ENCODE measurements at places on chromosomes 1 and 21.

- no peak for DNase-seq
These were observed 8.8 kb upstream of the NLRP3 start for GRCh38 chr1:247407180-247407616.

DNA sequence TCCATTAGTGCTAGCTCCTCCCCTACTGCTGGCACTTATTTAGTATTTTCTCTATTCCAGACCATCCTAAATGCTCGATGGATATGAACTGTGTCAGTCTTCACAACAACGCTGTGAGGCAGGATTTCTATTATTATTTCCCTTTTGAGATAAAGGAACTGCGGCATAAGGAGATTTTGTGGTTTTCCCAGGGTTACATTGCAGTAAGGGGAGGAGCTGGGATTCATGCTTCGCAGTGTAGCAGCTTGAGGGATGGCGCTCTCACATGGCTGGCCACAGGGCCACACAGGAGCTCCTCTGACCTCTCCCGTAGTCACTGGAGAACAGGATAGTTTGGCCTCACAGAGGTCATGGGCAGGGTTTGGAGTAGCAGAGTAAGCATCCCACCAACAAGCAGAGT, 116.9 kb downstream of the BEND5 start:
- no peak for DNase-seq

DNA sequence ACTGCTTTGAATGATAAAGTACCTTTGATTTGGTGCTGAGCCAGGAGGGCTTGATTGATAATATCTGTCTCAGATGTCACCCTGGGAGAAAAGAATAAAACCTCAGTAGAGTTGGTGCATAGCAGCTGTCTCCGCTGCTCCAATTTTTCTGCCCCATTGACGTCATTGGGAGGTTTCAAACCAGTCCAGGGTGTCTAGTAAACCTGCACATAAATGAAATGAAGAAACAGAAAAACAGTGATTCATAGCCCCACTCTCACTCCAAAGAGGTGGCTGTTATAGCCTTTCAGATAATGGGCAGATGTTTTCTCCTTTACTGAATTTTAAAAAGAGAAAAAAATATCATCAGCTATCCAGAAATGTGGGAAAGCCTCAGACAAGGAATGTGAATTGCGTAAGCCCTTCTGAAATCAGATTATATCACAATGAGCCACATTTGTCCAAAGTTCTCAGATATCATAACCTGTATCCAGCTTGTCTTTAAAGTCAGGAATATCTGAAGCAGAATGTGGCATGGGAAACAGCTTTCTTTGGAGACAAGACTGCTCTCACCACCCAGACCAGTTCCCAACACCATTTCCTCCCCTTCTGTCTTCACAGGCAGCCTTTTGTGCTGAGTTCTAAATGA, 351.3 kb upstream of the SGIP1 start:
- no peak for DNase-seq

GRCh38 chr21:25080141-25080540, 527.1 kb downstream of the MRPL39 start:
- DNase-seq = no peak

DNA sequence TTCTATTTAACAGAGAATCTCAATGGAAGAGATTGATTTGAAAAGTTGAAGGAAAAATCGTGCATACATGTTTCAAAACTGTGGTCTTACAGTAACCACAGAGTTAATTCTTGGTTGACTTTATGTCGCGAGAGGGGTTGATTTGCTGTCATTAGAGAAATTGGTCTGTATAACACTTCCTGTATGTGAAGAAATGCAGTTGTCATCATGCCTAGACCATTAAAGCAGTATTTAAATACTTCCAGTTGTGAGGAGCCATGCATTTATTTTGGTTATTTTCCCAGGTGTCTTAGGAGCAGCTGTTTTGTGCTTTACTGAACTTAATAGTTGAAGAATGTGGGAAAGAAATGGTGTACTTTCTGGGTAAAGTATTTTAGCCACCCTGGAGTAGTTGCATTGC, 76.2 kb downstream of the NFIA start:
- DNase-seq = no peak

GRCh38 chr1:12302798-12303447, 73.1 kb downstream of the VPS13D start:
- no peak for DNase-seq

DNA sequence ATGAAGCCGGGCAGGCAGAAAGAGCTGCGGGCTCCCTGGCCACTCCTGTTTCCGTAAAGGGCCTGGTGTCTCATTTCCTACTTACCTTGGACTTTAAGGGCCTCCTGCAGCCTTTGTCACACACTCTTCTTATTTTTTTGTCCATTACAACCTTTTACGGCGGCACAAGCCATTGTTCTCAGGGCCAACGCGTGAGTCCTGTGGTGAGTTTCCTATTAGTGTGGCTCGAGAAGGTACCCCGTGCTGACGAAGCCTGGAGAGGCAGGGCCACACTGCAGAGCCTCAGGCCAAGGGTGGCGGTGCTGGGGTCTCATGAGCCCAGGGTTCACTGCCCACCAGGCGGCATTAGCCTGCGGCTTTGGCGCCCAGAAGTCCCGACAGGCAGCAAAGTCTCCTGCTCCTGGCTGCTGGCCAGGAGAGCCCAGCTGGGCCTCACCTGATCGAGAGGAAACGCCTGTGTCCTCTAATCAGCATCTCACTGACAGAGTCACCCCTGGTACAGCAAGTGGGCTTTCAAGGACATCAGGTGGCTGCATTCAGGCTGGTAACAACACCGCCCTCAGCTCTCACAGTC, 62.0 kb downstream of the SIK1 start:
- no peak for DNase-seq

- no peak for DNase-seq
These were observed 114.6 kb upstream of the PLD5 start for GRCh38 chr1:242639104-242639503.

GRCh38 chr1:169523904-169524303, 38.2 kb upstream of the SLC19A2 start:
- DNase-seq = no peak

DNA sequence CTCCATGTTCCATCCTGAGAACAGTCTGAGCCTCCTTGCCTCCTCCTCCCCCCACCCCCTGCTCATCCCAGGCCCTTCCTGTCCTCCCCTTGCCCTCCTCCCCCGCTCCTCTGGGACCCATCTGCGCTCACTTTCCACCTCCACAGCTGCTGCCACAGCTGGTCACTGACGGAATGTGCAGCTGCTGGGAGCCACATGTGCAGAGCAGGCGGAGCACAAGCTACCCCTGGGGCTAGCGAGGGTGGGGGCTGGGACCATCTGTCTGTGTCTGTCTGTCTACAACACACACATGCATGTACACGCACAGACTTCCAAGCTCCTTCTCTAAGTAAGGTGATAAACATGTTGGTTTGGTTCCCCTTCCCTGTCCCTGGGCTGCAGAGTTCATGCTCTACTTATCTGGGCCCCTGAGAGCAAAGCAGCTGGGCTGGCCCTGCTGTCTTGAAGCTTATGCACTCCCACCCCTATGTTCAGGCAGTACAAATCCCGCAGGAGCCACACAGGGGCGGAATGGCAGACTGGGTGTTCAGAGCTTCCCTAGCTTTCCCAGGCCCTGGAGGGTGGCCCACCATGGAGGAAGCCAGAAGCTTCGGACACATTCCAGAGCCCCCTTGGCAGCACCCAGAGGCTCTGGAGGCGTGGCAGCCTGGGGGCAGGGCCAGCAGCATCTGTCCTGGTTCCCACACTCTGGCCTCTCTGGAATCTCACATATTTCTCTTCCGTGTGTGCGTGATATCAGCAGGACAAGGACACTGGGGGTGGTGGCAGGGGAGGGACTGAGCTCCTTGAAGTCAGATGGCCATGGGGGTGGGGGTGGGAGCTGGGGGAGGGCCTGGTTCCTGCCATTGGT, 7.0 kb upstream of the HEYL start:
- DNase-seq = no peak

DNA sequence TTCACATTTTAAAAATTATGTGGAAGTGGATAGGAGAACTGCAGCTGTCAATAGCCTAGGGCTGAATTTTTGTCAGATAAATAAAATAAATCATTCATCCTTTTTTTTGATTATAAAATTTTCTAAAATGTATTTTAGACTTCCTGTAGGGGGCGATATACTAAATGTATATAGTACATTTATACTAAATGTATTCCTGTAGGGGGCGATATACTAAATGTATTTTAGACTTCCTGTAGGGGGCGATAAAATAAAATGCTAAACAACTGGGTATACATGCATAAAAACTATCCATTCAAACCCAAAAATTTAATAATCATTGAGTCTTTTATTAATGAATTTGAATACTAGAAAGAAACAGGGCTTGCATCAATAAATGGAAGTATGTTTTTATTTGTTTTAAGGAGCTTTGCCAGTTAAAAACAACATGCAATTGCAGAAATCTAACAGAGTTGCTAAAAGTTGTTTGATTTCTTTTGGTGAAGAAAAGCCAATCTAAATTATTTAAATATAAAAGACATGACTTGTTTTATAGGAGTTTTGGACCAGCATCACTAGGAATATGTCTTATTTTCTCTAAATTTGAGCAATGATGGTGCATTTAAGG, 31.4 kb downstream of the CLCA1 start:
- DNase-seq = peak; percentile 10

DNA sequence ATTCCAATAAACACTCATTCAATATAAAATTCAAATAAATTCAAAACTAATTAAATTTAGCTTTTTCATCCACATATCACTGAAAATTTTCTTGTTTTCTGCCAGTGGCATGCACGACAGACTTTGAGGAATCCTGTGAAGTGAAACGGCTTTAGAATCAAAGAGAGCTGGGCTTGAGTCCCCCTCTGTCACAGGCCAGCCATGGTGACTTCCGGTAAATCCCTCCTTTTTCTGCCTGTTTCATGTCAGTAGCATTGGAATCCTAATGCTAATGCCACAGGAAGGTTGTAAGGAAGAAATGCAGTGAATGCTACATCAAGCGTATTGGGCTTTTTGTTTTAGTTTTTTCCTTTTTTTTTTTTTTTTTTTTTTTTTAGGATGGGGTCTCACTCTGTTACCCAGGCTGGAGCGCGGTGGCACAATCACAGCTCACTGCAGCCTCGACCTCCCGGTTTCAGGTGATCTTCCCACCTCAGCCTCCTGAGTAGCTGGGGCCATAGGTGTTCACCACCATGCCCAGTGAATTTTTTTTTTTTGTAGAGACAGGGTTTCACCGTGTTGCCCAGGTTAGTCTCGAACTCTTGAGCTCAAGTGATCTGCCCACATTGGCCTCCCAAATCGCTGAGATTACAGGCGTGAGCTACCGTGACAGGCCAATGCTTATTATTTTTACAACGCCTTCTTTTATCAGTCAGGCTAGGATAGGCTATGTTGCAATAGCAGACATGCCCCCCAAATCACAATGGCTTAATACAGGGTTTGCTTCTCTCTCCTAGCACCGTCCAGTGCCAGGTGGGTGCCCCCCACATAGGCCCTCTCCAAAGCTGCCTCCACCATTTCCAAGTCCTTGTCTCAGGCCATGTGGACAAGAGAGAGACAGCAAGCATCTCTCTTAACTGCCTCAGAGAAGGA, 3.6 kb upstream of the MATN1 start:
- DNase-seq = no peak

DNA sequence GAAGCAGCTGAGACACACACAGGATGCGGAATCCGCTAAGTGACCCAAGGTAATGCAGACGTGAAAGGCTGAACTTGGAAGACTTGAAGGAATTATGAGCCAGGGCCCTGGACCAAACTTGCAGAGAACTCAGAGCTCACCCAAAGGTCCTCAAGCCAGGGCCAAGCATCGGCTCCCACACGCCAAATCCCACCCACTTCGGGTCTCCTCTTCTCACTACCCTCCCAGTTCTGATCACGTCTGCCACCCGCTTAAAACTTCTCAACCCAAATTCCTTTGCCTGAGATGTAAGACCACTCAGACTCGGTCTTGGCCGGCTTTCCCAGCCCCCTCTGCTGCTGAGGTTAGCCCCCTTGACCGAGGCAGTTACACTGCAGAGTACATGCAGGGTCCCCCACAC, 130.1 kb downstream of the PSMG1 start:
- DNase-seq = no peak

DNA sequence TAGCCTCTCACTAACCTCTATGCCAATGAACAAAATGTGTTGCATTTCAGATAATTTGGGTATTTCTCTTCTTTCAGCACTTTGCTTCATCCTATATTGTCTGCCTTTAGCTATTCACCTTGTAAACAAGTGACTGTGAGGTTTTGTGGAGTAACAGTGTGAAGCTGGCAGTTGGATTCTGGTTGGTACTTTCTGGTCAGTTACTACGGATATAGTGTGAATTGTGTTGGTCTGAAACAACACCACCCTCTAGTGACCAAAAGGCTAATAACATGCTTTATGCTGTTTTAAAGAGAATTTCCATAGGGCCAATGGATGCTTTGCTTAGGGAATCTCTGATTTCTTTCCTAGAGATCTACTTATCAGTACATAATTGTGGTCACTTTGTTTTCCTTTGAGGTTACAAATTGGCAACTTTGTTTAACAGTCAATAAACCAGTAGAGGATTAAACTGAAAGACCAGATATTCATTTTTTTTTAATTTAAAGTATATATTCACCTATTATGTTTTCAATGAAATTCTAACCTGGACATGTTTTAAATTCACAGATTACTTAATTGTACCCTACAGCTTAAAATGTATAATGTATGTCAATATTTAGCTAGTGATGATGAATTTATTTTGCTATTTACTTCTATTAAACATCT, 2.5 kb upstream of the PTGER3 start:
- peak; percentile 72 for DNase-seq

DNA sequence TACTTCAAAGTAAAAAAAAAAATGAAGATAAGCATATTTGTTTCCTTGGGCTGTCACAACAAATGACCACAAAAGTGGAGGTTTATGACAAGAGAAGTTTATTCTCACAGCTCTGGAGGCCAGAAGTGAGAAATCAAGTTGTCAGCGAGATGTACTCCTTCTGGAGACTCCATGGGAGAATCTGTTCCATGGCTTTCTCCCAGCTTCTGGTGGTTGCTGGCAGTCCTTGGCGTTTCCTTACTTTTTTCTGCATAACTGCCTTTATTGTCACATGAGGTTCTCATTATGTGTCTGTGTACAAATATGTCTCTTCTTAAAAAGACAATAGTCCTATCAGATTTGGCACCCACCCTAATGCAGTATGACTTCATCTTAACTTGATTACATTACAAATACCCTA, 398.3 kb downstream of the KCNT2 start:
- no peak for DNase-seq

GRCh38 chr1:225845571-225846259, 35.8 kb downstream of the EPHX1 start:
- peak; percentile 55 for DNase-seq

GRCh38 chr1:21027805-21028204, 148.9 kb downstream of the EIF4G3 start:
- no peak for DNase-seq
